Anterior cingulate cortex (tissue), 58 donors: ENCODE measurements at places on chromosomes 16 and 17.

DNA sequence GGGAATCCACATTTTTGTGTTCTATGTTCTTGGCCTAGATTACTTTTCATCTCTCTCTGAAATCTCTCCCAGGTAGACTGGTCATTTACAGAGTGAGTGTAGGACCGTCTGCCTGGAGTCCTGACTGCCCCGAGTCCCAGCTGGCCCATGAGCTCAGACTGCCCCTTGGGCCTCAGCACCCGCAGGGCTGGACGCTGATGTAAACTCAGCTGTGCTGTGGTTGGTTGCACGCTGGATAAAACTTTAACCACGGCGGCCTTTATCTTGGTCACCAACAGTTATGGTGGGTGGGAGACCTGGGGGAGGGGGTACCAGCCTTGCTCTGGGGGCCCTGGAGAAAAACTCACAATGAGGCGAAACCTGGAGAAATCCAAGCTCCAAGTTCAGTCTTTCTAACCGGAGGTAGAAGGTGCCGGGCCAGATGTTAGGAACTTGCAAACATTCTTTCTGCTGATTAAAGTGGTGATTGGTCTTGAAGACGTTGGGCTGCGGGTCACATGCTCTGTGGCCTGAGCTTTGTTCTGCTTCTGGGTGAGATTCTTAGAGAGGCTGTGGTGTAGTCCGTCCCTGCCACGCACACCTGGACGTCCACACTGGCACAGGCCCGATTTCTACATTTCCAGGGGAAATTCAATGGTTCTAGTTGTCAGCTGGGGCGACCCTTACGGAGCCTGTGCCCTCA, 6.9 kb downstream of the METRNL start:
- DNase-seq, result no peak

- peak; percentile 11 for DNase-seq
Measured at GRCh38 chr17:63406689-63407330, 39.3 kb downstream of the CYB561 start.

DNA sequence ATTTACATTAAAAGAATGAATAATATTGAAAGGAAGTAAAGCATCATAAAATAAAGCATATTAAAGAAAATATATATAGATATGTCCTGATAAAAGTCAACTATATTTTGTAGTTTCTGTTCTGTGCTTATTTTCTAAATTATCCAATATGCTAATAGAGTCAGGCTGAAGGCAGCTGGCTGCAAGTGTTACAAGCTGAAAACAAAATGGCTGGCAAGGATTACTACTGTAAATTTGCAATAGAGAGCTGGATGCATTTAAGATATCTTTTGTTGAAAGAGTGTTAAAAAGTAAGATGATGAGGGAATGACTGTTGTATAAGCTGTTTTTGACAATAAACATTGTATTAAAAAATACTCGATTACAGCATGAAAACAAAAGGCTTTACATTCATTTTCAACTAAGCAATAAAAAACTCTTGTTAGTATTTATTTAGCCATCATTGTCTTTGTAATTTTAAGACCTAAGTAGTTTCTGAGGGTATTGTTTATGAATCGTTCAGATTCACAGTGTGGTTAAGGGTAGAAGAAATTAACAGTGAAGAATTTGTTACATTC, 76.3 kb downstream of the TANC2 start:
- DNase-seq, result no peak

DNA sequence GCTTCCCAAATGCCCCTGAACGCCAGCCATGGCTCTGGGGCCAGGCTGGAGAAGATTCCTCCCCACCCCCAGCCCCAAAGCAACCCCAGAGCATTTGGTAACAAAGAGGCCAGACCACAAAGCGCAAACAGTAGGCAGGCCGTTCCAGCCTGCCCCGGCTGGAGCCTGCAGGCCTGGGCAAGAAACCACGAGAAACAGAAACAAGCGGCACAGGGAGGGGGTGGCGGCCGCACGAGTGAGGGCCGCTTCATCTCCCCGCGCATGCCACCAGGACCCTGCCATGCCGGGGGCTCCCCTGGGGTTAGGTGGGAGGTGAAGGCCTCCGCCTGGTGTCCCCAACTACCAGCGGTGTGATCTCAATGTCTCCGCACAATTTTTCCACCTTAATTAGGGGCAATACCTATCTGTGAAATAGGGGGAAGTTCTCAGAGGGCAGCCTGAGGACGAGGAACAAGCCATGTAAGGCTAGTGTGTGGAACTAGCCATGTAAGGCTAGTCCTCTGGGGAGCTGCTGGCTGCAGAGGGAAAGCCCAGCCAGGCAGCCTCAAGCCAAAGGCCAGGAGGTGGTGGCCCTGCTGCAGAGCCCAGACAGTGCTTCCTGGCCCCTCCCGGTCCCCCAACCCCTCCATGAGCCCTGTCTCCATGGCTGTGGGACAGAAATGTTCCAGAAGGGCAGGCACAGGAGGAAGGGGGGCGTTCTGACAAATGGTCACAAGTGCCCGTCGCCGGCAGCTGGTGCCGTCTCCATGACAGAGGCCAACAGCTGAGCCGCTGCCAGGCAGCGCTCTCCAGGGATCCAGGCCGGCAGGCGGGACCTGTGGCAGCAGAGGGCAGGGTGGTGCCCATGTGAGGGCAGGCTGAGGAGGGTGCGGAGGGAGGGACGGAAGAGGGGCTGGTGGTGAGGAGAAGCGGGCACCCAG, 14.5 kb upstream of the MTSS2 start:
- DNase-seq, result peak; percentile 64

GRCh38 chr16:84184775-84185174, 2.1 kb downstream of the TAF1C start:
- no peak for DNase-seq

GRCh38 chr17:17107281-17107680, 65.0 kb downstream of the MPRIP start:
- no peak for DNase-seq

DNA sequence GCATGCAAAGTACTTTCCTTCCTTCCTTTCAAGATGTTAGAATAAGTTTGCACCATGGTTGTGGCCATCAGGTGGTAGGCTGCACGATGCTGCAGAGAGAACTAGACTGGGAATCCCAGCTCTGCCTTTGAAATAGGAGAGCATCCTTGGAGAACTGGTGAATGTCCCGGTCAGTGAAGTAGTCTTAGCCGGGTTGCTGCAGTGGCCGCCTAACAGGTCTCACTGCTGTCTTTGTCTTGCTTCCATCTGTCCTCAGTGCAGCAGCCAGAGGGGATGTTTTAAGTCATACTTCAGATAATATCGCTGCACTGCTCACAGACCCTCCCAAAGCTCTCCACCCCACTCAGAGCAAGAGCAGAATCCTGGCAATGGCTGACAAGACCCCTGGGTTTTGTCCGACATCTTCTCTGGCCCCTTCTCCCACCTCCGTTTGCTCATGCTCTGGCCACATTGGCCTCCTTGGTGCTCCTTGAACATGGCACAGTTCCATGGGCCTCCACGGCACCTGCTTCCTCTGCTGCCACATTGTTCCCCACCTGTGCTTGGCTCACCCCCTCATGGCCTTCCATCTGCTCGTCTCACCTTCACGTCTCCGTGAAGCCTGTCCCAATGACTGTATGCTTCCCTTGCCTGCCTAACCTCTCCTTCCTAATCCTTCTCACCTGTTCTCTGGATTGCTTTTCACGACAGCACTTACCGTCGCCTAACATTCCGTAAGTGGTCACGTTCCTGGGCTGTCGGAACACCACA, 439.8 kb downstream of the UTP18 start:
- no peak for DNase-seq

DNA sequence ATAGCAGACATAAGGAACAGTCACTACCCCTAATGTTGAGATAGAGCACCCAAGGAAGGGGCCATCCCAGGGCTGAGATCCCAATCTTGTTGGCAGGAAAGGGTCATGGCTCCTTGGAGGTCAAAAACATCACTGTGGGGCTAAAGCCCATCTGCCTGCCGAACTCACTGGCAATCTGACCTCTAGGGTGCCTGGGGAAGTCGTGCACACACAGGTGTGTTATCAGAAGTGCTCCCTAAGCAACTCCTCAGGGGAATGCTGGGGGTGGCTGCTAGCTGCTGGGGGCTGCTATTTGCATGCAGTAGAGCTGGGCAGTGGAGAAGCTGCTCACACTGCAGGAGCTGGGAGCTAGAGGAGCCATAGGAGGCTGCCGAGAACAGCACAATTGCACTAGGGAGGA, 47.5 kb upstream of the PHOSPHO1 start:
- DNase-seq, result no peak

- no peak for DNase-seq
Measured at GRCh38 chr16:70746708-70747424, 54.1 kb downstream of the VAC14 start.

DNA sequence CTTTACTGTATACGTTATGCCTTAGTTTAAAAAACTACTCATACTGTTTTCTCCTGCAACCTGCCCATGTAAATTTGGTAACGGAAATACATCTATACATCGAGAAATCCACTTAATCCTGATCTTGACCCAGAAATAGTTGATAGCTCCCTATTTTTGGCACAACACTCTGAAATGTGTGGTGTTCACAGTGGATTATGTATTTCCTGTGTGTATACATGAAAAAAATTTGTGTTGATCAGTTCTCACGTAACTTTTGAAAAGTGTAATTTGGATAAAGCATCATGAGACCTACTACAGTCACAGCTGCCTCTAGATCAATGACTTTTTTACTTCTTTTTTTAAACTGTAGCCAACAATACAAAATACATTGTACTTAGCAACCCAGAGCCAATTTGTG, 90.7 kb downstream of the VMP1 start:
- no peak for DNase-seq

DNA sequence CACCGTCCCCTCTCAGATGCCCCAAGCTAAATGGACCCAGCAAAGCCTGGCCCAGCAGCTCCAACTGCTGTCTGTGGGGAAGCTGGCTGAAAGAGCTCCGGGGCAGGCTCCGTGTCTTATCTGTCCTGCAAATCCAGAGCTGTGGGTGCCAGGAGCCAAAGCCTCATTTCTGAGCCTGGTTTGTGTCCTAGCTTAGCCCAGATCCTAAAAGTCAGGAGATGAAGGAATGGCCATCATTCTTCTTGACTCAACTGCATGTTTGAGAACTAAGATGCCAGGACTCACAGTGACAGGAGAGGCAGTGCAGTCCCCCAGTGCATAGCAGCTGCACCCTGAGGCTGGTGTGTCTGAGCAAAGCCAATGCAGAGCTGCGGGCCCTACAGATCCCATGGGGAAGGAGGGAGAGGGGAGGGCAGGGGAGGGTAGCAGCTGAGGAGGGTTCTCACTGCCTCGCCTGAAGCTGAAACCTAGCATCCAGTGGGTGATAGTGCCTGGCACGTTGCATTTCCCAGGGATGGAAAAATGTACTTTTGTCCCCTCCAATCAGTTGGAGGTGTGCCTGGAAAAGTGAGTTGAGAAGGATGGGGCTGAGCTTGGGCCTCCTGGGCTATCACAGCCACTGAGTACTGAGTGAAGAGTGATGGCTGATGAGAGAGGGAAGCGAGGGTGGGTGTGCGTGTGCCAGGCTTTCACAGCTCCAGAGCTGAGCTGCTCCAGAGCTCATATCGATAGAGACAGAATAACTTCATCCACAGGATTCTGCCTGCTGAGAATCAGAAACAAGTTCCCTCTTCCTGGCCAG, 24.5 kb upstream of the CD300E start:
- DNase-seq, result no peak

- no peak for DNase-seq
Measured at GRCh38 chr16:87422106-87422505, 30.0 kb downstream of the MAP1LC3B start.

DNA sequence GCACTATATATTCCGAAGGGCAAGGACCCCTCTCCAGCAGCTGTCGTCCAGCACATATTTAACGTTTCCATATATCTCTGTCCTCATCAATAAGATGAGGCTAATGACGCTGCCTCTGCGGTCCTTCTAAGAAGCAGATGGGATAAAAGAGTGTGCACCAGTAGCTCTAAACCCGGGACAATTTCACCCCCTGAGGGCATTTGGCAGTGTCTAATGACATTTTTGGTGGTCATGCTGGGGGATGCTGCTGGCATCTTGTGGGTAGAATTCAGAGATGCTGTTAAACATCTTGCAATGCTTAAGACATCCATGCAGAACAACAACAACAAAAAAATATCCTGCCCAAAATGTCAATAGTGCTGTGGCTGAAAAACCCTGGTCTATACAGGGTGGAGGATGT, 372.9 kb downstream of the CDH13 start:
- no peak for DNase-seq

DNA sequence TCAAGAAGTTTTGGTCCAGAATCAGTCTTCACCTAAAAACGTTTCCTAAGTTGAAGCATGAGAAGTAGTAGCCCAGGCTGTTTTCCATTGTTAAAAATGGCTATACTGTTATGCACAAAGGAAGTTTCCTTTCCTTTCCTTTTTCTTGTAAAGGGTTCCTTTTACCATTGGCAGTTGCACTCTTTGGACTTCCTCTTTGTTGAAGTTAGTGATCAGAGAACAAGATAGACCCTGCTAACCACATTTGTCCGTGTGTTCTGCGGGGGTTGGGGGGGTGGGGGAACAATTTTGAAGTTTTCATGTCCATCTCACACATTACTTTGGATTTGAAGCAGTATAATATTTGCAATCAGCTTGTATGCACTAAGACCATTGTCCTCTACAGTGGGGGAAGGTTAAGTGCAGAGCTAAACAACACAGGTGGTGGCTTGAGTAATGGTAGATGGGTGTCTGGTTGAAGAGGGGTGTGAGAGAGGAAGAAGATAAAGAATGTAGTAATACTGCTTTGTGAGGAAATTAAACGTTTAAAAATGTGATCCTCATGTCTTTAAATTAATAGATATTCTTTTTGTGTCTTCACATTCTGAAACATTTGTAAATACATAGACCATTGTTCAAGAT, 1.4 kb downstream of the LPCAT2 start:
- no peak for DNase-seq

- no peak for DNase-seq
Measured at GRCh38 chr17:73068322-73069153, 23.9 kb downstream of the SLC39A11 start.

DNA sequence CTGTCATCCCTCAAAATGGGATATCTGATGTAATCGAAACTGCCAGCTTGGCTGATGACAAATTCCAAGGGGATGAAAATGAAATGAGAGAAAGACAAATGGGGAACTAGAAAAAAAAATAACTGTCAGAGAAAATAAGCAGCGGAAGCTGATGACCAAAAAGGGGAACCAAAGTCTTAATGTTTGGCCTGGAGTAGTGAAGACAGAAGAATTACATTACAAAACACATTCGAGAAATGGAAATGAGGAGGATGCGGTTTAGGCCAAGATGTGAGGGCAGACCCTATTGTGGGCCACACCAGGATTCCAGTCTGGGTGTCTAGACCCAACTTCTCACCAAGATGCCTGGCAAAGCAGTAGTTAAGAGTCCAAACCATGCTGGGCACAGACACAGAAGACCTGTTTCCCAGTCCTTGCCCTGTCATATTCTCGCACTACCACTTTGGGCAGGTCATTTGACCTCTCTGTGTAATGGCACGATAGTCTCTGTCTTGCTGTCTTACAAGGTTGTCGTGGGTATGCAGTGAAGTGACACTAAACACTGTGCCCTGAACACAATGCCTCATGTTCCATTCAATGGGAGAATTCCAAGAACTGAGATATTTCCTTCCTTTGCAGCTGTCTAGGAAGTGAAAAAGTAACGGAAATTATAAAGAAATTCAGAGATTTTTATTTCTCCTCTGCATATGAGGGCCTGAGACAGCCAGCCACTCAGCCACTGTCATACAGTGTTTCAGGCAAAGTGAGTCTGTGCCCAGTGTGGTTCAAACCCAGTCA, 12.3 kb upstream of the CCL2 start:
- DNase-seq, result no peak
